ENCODE measurements at places on chromosomes 2 and 18.

DNA sequence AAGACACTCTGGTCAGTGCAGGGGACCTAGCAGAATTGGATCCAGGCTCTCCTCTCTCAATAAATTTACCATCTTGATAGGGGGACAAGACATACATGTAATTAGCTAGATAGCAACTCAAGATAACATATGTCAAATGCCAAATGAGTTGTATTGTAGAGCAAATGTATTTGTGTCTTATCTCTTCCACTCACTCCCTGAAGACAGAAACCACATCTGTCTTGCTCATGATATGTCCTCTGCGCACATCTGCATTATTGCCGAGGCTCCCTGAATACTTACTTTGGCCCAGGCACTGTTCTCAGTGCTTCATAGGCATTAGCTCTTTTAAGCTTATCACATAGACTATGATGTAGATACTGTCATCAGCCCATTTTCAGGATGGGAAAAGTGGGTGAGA is 122.9 kb upstream of the GATA6 start:
- DNase-seq, result no peak

DNA sequence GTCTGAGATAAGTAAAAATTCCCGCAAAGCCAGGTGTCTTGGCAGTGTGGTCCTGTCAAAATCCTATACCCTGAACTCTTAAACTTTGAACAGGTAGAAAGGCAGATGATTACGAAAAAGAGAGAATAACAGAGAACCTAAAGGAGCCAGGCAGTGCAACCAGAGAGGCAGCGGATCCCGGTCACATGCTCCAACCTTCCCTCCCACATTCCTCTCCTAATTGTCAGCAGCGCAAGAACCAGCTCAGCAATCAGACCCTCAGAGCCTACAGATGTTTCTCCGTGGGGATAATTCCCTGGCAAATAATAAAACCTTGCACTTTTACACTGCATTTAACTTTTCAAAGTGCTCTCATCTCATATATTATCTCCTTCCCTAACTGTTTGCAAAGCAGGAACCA is 124.8 kb downstream of the EPHA4 start:
- no peak for DNase-seq

GRCh38 chr18:43148231-43148630 is 32.7 kb upstream of the RIT2 start:
- DNase-seq, result no peak

DNA sequence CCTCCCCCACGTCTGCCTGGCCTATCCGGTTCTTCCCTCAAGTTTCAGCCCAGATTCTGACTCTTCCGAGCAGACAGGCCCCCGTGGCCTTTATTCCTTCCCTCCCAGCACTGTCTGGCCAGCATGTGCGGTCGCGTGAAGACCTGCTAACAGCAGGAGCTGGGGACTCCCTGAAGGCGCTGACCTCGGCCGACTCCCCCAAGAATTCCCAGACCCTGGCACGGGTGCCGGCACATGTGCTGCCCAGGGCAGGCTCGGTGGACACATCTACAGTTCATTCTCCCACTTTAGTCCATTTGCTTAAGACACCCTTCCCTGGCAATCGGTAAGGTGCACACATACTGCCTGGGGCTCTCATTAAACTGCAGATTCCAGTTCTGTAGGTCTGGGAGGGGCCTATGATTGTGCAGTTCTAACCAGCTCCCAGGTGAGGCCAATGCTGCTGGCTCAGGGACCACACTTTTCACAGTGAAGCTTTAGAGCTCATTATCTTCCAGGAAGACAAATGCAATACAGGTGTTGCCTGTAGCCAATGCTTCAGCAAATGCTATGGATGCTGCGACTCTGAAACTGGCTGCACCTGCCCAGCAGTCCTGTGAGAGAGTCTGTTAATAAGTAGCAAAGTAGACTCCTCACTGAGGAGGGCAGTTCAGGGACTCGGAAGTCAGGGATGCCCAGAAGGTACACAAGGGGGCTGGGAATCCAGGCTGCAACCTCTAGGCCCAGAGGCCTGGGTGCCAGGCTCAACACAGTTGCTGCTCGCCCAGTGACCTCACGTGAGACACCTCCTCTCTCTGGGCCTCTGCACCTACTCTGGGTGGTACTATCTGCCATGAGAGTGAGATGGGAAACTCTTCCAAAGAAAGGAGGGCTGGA is 45.4 kb upstream of the TAF1B start:
- DNase-seq, result no peak

- no peak for DNase-seq
Observed at GRCh38 chr2:193965263-193965662, 1691.8 kb upstream of the SLC39A10 start.

DNA sequence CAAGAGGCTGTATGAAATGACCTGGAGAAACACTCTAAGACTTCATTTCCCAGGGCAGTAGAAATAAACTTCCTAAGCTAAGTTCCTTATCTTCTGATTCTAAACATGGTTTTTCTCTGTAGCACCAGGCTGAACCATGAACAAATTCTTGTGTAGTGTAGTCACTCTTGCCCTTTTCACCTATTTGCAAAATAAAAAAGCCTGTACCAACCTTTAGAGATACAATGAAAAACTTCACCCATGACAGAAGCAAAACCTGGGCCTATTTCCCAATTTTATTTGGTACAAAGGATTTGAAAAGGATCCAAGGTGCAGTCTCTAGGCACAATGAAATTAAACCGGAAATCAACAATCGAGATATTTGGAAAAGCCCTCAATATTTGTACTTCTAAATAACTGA is 43.6 kb downstream of the POLR1A start:
- DNase-seq, result no peak

DNA sequence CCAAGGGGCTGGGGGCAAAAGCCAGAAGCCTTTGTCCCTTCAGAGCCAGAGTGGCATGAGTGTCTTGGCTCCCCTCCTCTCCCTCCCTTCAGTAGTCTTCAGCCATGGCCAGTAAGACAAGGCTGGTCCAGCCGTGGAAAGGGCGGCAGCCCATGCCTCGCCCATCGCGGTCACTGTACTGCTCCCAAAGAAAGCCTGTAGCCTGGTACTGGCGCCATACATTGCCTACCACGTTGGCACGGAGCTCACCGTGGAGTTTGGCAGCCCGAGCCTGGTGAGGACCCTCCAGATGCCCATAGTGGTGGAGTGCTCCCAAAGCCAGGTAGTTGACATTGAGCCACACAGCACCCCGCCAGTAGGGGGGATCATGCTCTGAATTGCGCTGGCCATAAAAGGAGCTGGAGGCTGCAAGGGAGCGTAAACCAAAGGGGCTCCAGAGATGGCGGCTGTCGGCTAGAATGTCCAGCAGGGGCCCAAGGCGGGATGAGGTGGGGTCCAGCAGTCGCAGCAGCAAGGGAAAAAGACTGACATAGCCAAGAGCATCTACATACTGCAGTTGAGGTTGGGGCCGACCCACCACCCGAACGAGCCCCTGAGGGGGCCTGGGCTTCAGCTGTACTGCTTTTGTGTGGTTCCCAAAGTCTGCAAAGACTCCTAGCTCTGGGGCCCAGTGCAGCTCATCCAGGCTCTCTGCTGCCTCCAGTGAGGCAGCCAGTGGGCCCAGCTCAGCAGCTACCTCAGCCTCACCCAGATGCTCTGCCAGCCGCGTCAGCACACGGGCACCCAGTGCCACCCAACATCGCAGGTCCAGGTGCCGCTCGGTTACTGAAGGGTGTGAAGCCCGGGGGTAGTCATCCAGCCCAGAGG is 3.2 kb downstream of the WBP1 start:
- DNase-seq, result no peak

- no peak for DNase-seq
Observed at GRCh38 chr2:158598862-158599517, 142.2 kb downstream of the PKP4 start.

DNA sequence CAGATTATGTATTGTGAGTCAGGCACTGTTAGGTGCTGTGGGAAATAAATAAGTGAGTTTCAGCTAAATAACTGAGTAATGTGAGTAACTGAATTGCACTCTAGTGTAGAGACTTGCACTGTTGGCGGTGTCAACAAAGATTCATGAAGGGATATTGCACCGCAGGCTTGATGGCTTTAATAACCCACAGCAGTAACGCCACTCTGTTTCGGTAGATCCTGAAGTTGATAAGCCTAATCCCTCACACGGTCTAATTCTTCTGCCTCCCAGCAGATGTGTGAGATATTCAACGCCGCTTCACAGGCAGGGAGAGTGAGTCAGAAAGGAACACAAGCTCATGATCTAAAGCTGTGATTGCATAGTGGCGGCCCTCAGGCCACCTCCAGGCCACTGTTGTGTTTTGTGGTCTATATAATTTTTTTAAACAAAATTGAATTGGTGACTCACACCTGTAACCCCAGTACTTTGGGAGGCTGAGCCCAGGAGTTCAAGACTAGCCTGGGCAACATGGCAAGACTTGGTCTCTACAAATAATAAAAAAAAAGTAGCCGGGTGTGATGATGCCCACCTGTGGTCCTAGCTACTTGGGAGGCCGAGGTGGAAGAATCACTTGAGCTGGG is 94.3 kb downstream of the LIPG start:
- no peak for DNase-seq

DNA sequence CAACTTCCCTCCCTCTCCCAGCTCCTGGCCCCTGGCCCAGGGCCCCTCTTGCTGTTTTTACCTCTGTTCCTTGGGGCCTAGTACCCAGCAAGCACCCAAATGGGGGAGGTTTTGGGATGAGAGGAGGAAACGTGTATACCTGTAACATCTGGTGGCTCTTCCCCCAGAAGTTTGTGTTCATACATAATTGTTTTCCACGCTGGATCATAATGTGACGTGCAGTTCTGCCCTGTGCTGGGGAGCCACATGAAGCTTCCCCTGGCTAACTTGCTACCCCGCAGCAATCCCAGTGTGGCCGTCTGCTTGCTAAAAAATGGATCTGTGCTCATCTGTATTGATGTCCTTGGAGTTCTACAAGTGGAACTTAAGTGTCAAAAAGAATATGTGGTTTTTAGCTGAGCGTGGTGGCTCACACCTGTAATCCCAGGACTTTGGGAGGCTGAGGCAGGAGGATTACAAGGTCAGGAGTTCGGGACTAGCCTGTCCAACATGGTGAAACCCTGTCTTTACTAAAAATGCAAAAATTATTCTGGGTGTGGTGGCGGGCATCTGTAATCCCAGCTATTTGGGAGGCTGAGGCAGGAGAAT is 36.5 kb downstream of the ANO7 start:
- DNase-seq, result no peak

GRCh38 chr2:41847744-41848441 is 199.9 kb upstream of the PKDCC start:
- DNase-seq, result no peak

GRCh38 chr2:164692114-164692513 is 70.8 kb upstream of the GRB14 start:
- no peak for DNase-seq

- DNase-seq, result no peak
Observed at GRCh38 chr2:216072473-216072872, 9.1 kb downstream of the PECR start.

DNA sequence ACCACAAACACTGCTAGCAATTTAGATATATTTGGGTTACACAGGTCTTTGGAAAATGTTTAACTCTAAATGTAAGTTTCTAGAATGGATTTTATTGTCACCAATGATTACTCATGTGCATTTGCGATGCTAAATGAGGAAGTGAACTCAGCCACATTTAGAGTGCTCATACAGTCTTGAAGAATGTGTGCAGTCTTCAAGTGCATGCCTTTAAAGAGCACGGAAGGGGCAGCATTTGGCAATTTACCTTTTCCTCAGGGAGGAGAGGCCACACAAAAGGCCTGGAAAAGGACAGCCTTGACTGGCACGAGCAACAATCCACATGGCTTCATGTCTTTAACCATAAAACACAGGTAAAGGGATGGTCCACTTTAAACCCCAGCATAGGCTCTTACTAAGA is 78.5 kb upstream of the STK17B start:
- DNase-seq, result no peak

DNA sequence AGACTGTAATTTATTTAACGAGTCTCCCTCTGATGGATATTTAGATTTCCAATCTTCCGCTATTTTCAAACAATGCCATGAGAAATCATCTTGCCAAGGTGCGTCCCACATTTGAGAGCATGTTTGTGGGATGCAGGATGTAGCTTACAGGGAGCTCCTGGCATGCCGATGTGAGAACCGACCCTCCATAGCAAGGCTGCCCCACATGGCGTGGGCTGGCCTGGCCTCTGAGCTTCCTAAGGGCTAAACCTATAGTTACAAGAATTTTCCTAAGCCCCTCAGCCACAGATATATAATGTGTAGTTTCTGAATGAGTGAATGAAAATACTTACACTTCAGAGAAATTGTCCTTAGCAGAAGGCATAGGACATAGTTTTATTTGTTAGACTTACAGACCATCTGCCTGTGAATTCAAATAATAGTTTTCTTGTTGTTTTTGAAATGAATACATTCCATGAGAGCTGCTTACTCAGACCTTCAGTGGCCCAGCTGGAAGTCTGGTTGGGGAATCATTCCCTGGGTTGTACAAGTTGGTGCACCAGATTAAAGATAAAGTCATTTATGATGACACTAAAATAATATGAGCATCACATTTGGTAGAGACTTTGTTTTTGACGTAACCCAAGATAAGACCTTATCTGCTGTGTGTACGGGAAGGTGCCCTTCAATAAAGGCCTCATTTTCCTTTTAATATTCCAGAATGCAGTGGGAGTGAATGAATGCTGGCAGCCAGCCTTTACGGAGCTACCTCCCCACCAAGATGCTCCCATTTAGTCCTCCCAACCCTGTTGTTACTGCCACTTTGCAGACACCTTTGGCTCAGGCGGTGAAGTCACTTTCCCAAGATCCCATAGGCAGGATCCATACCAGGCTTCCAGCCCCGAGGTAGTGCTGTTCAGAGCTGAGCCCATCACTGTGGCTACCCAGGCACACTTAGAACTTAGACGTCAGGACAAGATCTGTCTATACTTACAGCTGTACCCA is 107.1 kb downstream of the GLI2 start:
- DNase-seq, result no peak

GRCh38 chr2:226791056-226791486 is 8.5 kb downstream of the IRS1 start:
- no peak for DNase-seq

DNA sequence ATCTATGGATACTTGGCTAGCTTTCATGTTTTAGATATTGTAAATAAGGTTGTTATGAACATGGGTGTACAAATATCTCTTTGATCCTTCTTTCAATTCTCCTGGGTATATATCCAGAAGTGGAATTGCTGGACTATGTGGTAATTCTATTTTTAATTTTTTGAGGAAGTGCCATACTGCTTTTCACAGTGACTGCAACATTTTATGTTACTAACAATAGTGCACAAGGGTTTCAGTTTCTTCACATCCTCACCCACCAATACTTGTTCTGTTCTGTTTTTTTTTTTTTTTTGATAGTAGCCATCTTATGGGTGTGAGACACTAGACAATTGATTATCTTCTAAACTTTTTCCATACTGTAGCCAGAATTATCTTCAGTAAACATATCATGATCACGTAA is 17.3 kb upstream of the NEUROD1 start:
- DNase-seq, result no peak

- no peak for DNase-seq
Observed at GRCh38 chr2:209351636-209352035, 72.2 kb upstream of the MAP2 start.

- DNase-seq, result no peak
Observed at GRCh38 chr18:45667056-45667736, 51.9 kb downstream of the SLC14A2 start.
